ENCODE measurements at places on chromosomes 7 and 10.

GRCh38 chr7:108012499-108013430 lies 9.8 kb upstream of the LAMB1 start:
- no peak for DNase-seq

DNA sequence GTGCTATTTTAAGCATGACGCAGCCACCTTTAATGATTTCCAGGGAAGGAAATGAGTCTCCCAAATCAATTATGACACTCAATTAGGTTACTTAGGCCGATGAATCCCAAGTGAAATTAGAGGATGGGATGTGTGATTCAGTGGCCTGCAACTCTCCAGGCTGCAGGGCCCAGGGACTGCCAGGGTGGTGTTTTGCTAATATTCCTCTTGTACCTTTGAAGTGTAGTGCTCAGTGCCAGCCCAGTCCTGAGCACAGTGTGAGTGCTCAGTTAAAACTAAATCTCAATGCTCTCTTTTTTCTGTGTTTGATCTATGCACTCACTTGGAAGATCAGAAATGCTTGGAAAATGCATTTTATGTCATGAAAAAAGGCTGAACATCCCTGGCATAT lies 51.6 kb downstream of the SEM1 start:
- DNase-seq, result no peak

DNA sequence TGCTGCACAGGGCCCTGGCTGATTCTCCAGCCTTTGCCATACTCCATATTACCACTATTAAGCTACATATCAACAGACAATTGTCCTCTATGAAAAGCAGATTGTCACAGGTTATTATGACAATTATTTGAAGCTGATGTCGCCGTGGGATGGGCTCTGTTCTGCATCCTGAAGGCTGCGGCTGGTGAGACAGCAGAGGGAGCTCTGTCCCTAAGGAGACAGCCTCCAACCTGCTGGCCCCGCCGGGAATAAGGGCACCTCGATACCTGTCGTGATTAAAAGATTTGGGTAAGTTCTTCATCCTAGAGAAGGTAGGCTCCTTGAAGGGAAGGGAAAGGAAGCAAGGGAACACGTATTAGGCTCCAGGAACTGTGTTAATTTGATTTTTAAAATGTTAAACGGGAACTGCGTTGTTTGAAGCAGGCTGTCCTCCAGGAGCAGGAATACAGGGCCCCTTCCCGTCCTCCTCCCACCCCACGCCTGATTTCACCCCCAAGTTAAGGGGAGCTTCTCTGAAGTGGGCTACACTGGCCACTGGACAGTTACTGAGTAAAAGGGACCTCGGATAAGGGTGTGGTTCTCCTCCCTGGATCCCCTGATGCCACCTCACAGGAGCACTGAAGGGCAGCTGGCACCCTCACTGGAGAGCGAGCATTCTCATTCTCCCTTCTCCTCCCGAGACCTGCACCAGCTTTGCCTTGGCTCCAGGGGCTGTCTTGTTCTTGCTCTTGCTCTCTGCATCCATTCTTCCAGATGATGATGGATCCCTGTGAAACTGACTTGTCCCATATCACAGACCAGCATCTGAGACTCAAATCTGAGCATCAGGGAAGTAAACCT lies 11.8 kb upstream of the TIAL1 start:
- no peak for DNase-seq

- no peak for DNase-seq
Measured at GRCh38 chr7:3438352-3438751, 137.3 kb downstream of the SDK1 start.

GRCh38 chr10:30011396-30011795 lies 48.0 kb downstream of the JCAD start:
- no peak for DNase-seq

DNA sequence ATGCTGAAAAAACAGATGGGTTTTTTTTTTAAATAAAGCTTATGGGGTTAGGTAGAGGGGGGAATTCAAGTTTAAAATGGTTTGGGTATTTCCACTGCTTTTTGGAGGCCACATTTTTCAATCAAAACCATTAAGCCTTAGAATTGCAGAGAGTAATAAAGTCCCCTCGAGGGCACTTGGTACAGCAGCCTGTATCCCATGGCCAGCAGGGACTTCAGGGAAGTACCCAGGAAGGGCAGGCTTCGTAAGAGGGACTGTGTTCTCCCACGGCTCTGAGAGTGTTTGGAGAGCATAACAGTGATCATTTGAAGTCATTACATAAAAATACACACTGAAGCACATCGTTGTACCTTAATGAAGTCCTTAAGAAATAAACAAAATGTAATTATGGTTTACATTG lies 432.7 kb downstream of the DPP6 start:
- no peak for DNase-seq

- DNase-seq, result no peak
Measured at GRCh38 chr7:146892151-146892550, 775.5 kb downstream of the CNTNAP2 start.

DNA sequence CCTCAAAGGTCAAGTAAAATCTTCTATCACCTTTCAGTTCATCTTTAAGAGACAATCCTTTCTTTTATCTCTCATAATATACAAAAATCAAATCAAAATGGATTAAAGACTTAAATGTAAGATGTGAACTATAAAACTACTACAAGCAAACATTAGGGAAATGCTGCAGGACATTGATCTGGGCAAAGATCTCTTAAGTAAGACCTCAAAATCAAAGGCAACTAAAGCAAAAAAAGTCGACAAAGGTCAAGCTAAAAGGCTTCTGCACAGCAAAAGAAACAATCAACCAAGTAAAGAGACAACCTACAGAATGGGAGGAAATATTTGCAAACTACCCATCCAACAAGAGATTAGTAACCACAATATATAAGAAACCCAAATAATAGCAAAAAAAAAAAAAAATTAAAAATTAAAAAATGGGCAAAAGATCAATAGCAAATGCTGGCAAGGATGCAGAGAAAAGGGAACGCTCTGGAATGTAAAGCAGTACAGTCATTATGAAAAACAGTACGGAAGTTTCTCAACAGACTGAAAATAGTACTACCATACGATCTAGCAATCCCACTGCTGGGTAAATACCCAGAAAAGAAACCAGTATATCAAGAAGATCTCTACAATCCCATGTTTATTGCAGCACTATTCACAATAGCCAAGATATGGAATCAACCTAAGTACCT lies 41.7 kb downstream of the TNPO3 start:
- DNase-seq, result no peak

DNA sequence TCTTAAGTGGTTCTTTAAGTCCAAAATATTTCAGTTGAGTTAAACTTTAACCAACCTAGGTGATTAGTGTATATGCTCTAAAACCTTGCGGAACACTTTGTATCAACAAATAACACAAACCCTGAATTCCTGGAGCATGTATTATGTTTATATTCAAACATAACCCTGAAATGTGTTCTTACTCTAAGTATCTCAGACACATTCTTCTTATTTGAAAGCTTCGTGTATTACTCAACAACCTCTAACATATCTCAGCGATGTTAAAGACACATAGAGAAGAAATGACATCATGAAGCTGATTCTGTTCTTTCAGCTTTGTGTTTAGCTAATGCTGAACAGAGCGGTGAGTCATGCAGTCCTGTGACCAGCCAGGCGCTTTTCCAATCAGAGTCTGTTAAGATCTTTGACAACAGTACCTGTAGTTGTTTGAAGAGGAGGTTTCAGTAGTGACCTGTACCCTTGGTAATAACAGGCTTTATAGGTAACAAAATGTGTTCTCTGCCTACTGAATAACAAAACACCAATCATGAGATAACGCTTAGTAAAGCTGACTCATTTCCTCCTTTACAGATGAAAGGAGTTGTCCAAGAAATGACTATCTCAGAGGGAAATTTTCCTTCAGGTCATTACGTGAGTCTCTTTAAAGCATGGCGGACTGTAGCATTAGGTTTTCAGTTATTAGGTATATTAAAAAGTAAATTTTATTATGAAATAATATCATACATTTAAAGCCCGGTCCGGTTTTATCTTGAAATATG lies 67.3 kb upstream of the KLF6 start:
- DNase-seq, result peak; percentile 62

- DNase-seq, result no peak
Measured at GRCh38 chr7:123662755-123663154, 7.1 kb downstream of the LMOD2 start.

DNA sequence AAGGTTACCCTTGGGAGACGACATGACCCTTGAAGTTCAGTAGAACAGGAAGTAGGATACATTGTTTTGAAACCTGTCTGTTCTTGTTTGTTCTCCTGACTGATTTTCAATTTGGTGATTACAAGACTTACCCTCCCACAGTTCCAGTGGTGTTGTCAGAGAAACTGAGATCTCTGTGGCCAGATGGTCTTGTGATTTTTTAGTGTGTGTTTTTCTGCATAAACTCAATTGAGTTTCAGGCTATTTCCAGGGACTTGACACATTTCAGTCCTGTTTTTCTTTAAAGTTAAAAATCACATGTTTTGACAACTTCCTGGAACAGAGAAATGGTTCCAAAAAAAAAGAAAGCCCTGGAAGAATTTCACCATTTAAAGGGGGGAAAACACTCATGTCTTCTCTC lies 22.3 kb downstream of the PIK3CG start:
- DNase-seq, result no peak

DNA sequence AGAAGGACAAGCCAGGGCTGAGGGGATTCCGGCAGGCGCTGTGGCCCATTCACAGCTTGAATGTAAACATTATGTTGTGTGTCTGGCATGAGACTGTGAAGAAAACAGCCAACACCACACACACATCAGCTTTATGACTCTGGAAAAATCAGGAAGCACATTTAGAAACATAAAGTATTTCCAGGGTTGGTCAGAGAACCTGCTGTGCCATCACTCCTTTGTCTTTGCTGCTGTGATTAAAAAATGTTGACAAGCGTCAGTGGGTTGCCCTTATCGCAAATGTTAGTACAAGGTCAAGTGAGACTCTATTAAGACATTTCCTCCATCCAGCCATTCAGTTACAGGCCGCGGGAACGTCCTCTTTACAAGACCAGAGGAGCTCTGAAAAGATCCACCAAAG lies 95.4 kb downstream of the TAX1BP1 start:
- no peak for DNase-seq

DNA sequence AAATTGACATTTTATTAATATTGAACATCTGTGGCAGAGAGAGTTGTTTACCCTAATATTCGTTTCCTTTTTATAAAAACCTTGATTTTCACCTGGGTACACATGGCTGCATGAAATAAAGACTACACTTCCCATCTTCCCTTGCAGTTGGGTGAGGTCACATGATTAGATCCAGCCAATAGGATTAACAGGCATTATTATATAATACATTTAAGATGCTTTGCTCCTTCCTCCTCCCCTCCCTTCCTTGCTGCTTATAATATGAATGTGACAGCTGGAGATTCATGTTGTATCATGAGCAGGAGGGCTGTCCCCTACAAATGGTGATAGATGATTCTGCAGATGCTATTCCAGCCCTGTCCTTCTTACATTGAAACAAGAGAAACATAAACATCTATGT lies 146.6 kb downstream of the SH2D4B start:
- DNase-seq, result no peak

DNA sequence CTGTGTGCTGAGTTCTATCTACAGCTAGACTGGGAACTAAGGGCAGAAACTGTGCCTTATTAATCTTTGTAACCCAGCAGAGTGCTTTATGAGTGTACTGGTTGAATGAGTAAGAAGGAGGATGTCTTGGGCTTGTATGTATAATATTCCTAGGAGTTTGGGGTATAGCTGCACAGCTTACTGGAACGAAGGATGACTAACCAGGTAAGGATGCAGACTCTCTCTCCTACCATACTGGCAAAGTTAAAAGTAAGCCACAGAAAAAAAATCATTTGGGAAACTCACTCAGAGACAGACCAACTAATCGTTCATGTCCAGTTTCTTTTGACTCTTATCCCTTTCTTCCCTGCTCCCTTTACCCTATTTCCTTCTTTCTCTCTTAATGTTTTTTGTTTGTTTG lies 1.4 kb upstream of the DHTKD1 start:
- DNase-seq, result no peak

GRCh38 chr10:106655636-106656035 lies 508.9 kb downstream of the SORCS1 start:
- DNase-seq, result no peak

- no peak for DNase-seq
Measured at GRCh38 chr10:33129141-33129995, 171.3 kb upstream of the ITGB1 start.

DNA sequence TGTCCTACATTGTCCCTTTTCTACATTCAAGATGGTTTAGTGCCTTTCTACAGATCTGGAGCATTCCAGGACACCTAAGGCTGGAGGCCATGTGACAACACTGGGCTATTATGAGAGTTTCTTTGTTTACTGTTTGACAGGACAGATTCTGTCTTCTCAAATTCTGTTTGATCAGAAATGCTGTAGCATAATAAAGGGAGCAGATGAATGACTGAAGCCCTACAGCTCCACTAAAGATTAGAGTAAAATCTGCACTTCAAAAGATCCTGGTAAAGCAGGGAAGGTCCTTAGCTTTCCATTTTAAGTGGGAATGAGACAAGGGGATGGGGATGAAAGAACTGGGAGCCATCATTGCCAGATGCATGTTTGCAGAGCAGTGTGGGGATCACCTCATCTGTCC lies 38.4 kb downstream of the TMEM229A start:
- no peak for DNase-seq

DNA sequence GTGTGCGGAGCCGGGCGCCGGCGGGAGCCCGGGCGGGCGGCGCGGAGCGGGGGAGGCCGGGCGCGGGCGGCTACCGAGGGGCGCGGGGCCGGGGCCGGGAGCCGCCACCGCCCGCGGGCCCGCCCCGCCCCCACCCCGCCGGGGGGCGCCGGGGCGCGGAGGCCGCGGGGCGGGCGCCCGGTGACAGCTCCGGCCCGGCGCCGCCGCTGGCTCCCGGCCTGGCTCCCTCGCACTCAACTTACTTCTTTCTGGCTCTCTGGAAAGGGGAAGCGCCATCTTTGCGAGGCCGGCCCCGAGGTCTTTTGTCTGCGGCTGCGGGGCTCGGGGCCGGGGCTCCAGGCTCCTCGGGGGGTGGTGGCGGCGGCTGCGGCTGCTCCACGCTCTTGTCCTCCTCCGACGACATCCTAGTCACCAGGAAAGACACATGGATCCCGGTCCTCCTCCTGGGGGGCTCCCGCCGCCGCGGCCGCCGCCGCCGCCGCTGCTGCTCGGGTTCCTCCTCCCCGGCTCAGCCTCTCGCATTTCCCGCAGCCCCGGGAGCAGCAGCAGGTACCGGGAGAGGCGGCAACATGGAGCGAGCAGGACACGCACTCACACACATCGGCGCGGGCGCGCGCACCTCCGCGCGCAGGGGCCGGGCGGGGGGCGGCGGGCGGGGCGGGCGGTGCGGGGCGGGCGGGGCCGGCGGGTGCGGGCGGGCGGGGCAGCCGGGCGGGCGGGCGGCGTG lies at the start of gene KMT2C:
Gene KMT2C, minus strand, starts transcription at position 620 of the 727 bp plus-strand sequence. Its CDS starts 217 bp downstream, at position 403.
- DNase-seq, result peak; percentile 15

All from stimulated activated CD8-positive, alpha-beta memory T cell treated with anti-CD3 and anti-CD28 coated beads, Interleukin-15, amount 100 ng/mL, for 48 hours (primary cell).